Central memory CD8-positive, alpha-beta T cell (primary cell): ENCODE measurements at places on chromosomes 1 and 21.

DNA sequence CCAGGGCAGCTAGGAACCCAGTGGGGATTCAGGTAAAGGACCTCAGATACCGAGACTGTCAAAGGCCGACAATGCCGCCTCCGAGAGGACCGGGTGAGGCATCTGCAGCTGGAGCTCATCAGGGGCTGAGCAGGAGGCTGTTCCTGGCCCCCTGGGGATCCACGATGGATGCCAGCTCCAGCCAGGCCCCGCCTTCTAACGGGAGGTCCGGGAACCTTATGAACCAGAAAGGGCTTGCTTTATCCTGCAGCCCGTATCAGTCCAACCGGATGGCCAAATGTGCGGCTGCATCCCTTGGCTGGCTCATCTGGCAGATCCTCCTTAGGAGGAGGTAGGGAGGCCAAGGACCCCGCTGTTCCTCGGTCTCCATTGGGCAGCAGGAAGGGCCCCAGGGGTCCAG is 32.0 kb downstream of the SLC45A1 start:
- no peak for DNase-seq

- DNase-seq = no peak
These were observed 117.3 kb downstream of the UCHL5 start for GRCh38 chr1:192941722-192942411.

DNA sequence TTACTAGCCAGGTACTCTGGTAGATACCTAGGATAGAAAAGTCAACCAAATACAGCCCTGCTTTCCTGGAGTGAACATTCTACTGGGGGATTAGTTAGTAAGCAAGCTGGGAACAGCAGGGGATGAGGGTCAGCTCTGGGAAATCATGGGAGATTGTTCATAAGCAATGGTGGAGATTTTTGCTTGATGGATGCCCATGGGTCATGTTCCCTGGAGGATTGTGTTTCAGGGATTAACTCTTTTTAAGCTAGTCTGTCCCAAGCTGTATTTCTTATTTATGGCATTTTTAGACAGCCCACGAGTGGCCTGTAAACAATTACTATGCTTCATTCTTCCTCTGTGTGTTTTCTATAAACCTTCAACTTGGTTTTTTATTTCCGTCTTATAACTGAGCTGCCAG is 18.9 kb downstream of the CACHD1 start:
- DNase-seq = no peak

GRCh38 chr1:64884261-64885040 is 81.9 kb downstream of the JAK1 start:
- no peak for DNase-seq

DNA sequence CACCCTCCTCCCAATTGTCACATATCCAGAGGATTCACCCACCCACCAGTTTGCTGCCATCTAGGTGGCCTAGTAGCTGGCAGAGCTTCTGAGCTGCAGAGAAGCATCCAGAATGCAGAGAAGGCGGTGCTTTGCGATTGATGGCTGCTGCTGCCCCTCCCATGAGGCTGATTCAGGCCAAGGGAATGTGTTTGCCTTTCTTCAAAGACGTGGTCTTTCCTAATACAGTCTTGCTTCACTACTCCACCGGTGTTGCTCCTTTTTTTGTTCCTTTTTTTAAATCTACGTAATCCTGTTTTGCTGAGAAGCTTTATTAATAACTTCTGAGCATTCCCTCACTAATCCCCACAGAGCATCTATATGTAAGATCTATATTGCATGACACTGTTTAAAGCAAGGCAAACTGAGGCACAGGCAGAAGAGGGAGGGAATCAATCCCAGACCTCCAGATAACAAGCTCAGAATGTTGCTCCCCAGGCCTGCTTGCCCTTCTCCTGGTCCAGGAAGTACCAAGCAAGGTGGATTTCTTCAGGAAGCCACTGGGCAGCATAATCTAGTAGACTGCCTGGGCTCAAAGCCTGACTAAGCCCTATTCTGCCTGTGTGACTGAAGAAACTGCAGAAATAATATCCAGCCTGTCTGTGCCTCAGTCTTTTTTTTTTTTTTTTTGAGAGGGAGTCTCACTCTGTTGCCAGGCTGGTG is 275.5 kb upstream of the FMN2 start:
- no peak for DNase-seq

- no peak for DNase-seq
These were observed 150.6 kb downstream of the RWDD3 start for GRCh38 chr1:95384567-95384966.

DNA sequence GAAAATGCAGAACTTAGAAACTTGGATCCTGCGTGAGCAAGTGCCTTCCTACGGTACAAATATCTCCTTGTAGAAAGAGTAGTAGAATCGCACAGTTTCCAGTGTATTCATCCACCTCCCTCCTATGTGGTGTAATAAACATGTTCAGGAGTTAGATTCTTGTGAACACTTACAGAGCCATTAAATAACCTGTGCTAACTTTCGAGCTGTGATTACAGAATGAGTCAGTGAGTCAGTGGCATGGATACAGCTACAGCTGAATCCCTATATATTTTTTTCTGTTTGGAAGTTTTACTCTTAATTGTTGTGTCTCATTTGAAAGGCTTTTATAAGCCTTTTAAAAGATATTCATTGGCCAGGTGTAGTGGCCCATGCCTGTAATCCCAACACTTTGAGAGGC is 148.7 kb downstream of the EDEM3 start:
- DNase-seq = no peak

DNA sequence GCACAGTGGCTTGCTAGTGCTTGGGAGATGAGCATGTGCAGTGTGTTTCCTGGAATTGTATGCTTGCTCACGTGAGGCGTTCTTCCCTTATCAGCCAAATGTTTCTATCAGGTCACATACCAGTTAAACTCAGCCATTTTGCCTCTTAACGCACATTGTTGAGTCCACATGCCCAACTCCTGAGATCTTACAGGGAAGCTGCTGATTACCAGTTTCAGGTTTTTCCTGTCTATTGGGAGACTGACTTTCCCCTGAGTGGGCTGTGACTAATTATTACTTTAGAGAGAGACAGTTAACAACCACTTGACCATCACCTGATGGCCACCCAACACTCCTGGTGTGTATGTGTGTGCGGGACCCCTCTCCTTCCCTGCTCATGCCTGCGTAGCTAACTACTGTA is 161.3 kb upstream of the PTGFR start:
- DNase-seq = no peak
